ENCODE measurements at places on chromosomes 16 and 17. TPM values are rescaled to one million over a fixed set of nuclear protein-coding genes. Genes with fewer than 3 reads are reported as not detected.

The PRAC2 gene
- total RNA-seq: not detected

The CDRT15 gene
- not detected for total RNA-seq

The MFAP4 gene
- total RNA-seq: not detected

GRCh38 chr17:45265821-45266220 lies 3.9 kb upstream of the SPATA32 start:
- DNase-seq: no peak

DNA sequence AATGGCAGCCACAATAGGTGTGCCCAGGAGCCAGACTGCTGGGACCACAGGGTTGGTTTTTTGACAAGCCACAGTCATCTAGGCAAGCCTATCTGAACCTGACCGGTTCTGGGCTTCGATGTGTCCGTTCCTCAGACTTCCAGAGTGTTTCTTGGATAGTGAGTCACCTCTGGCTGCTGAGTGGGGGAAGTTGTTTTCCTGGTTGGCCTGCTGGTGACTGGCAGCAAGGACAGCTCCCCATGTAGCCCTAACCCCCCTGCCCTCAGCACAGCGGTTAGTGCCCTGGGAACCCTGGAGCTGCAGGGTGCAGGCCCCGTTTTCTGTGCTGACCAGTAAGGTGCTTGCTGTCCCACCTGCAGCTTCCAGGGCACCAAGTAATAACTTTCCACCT lies 65.5 kb downstream of the PLD6 start:
- DNase-seq: peak; percentile 78

DNA sequence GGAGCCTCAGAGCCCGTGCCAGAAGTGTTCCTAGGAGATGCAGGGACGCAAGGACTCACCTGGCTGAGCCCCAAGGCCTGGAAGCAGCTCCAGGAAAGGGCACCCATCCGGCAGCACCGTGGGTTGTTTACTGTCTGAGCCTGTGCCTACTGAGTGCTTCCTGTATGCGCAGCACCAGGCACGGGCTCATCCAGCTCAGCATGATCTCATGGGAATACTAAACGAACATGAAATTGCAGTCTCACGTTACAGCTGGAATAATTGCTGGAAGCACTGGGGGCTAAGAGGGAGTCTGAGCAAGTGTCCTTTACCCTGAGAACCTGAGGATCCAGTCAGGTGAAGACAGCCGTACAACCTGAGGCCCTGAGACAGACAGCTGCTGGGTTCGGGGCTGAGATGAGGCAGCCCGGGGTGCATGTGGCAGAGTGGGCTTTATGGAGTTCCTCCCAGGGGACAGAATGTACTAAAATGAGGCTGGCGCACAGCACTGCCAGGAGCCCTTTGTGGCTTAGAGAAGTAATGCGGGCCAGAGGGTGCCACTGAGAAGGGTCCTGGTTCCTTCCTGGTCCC lies 5.4 kb downstream of the CTRL start:
- no peak for DNase-seq

GRCh38 chr17:33811004-33811760 lies 443.9 kb upstream of the CCL2 start:
- no peak for DNase-seq

The EME1 gene
- 18.2 TPM for total RNA-seq

The CES2 gene
- 32.8 TPM for total RNA-seq

- no peak for DNase-seq
These were observed 8.5 kb downstream of the ALDH3A2 start for GRCh38 chr17:19656851-19657581.
